ENCODE measurements at places on chromosomes 13 and 19.

DNA sequence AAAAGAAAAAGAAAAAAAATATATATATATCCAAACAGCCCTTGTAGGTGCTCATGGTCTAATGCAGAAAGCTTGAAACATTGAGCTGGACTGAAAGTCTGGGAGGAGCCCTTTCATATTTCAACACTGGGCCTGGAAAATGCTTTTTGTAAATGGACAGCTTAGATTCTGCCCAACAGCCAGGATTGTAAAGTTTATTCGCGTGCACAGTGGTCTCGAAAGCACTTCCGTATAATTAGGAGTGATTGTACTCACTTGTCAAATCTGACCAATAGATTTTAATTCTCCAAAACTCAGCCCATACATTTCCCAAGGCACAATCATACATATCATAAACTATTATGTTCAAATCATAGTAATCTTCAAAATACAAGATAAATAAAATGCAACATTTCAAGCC is 260.1 kb downstream of the COL4A1 start:
- DNase-seq, result no peak

- no peak for DNase-seq
Measured at GRCh38 chr19:16898361-16899015, 9.7 kb downstream of the F2RL3 start.

DNA sequence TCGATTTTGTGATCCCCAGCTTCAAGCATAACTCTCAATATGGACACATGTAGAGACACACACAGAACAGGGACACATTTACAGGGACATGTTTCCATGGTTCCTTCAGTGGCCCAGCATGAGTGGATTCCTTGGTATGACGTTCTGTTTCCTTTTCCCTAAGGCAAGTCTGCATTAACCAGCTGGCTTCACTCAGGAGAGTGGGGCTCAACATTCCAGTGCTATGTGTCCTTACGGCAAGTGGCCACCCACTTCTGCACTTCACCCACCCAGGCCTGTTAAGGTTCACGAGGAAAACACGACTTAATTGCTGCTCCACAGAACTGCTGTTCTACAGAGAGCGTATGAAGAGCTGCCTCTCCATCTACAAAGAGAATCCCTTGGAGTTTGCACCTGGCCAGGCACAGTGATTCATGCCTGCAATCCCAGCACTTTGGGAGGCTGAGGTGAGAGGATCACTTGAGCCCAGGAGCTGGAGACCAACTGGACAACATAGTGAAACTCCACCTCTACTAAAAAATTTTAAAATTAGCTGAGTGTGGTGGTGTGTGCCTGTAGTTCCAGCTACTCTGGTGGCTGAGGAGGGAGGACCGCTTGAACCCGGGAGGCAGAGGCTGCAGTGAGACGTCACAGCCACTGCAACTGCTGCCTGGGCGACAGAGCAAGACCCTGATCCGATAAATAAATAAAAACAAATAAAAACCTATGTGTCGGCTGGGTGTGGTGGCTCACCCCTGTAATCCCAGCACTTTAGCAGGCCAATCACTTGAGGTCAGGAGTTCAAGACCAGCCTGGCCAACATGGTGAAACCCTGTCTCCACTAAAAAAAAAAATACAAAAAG is 32.5 kb downstream of the BRD4 start:
- DNase-seq, result no peak

GRCh38 chr13:25190771-25191170 is 18.7 kb upstream of the AMER2 start:
- no peak for DNase-seq

DNA sequence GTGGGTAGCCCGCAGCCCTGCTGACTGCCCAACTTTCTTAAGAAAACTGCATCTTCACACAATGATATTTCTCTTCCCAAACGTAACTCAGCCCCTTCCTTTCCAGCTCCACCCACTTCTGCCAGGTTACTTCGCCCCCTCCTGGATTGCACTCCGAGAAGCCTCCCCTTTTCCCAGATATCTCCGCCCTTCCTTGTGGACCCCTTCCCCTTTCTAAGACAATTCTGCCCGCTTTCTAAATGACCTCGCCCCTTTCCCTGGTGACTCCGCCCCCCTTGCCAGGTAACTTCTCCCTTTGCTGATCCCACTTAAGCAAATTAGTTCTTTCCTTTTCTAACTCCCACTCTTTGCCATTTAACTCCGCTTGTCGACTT is 2.6 kb downstream of the VSIG10L start:
- DNase-seq, result no peak

DNA sequence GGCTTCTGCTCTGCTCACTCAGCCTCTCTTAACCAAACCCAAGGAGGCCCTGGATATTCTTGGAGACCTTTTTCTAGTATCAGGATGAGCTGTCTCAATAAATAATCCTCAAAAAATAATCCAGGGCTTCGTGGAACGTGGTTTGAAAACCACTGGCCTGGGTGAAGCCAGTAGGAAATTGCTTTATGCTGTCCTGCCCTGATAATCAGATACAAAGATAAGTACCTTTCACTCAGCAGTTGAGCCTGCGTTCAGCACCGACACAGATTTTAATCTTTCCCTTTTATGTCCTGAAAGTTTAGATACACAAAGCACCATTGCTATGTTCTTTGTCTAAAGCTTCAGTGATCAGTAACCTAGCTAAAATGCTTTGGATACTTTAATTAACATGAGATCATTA is 460.0 kb downstream of the RFC3 start:
- DNase-seq, result no peak

- no peak for DNase-seq
Measured at GRCh38 chr19:14772467-14772866, 5.9 kb downstream of the ADGRE2 start.

GRCh38 chr13:52809310-52809769 is 39.1 kb downstream of the PCDH8 start:
- no peak for DNase-seq
